BJ (cell line): ENCODE measurements at places on chromosomes 7 and 10.

DNA sequence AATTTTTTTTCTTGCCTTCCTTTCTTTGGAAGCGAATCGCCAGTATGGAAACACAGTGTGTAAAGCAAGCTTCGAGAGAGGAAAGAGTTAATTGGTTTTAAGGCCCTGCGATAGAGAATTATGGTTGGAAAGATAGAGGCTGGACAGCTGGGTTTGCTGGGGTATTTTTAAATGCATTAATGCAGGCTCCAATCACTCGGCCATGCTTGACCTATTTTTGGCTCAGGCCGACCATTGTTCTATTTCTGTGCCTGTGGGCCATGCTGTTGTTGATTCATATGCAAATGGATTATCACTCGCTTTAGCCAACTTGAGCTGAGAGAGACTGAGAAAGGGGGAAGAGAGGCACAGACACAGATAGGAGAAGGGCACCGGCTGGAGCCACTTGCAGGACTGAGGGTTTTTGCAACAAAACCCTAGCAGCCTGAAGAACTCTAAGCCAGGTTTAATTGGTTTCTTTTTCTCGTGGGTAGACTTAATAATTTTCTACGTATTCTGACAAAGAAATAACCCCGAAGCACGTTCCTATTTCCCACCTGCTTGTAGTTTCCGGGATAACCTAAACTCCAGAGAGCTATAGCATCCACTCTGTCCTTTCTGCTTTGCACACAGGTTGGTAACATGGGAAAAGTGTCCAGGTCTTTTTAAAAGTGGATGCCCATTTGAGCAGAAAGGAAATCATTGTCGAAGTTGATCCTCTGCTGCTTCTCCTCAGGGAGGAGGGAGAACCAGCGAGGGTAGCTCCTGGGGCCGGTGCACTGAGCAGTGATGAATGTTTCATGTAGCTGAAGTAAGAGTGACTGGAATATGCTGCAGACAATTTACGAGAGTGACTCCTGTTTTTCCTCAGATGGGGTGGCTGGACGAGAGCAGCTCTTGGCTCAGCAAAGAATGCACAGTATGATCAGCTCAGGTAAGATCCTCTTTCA lies at the start of gene HDAC9:
Gene HDAC9 (plus strand): TSS at position 338 of the 929 bp plus-strand sequence. CDS start 554 bp downstream, at position 892.
- DNase-seq: no peak

DNA sequence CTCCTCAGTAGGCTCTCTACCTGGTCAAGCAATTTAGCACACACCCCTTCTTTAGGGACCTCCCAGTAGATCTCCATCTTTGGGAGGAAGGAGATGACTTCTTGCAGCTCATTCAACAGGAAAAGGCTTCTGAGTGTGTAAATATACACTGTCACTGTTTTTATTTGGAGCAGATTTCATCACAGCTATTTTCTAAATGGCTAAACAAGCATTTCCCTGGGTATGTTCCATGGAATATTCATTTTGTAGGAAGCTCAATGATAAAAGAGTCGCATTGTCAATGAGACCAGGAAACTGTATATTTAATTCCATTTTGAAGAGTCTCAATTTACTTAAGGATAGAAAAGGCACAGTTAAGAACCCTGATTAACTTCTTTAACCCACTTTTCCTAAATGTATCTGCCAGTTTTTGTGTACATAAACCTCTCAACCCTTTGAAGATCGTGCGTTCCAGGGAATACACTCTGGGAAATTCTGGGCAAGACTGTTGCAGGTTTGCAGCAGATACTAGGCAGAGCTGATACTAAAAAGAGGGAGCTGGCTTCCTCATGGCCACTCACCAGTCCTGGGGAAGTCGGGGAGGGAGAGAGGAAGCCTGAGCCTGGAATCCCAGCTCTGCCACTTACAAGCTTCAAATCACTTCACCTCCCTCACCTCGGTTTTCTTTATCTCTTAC lies 10.1 kb downstream of the LGI1 start:
- no peak for DNase-seq

DNA sequence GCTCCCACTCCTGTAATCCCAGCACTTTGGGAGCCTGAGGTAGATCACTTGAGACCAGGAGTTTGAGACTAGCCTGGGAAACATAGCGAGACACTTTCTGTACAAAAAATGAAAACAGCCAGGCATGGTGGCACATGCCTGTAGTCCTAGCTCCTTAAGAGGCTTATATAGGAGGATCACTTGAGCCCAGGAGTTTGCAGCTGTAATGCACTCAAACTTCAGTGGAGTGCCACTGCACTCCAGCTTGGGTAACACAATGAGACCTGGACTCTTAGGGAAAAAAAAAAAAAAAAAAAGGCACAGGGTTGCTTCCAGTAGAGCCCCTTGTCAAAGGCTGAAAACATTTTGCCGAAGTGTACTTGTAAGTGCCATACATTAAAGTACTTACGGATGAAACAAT lies 195.3 kb downstream of the PHTF2 start:
- DNase-seq: no peak

- no peak for DNase-seq
Observed at GRCh38 chr10:110348336-110348735, 43.6 kb upstream of the SMNDC1 start.

GRCh38 chr7:30083334-30083733 lies 51.5 kb upstream of the MTURN start:
- DNase-seq: no peak

- DNase-seq: no peak
Observed at GRCh38 chr7:21352540-21353387, 75.1 kb upstream of the SP4 start.

DNA sequence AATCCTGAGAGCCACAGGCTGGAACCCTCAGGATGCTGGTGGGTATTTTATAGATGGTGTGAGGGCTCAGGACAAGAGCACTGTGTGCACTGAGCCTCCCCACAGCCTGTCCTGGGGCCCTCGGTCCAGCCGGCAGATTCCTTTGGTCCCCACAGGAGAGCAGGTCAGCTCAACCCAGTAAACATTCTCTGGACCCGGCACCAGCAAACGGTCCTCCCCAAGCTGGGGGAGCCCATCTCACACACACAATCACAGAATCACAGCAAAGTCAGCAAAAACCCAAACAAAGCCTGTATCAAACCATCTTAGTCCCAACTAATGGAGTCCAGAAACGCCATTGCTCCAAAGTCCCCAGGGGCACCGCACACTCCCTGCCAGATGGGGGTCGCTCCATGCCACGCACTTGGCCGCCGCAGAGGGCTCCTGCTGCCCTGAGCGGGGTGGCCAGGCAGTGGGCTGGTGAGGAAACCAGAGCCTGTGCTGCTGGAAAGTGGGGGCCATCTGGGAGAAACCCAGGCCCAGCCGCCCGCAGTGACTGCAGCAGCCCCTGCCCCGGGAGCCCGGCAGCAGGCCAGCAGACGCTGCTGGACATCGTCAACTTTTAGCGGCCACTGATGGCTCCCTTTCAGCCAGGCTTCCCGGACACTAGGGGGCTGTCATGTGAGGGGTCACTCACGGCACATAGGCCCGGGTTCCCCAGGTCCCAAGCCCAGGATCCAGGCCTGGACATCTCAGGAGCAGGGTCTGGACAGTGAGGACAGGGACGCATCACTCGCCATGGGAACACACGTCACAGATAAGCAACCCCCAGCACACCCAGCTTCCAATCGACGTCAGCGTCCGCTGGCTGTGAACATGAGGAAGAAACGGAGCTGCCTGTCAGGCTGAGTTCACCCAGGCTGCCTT lies 52.6 kb downstream of the DPYSL4 start:
- DNase-seq: no peak

- peak; percentile 14 for DNase-seq
Observed at GRCh38 chr7:33459340-33459751, 330.0 kb downstream of the BBS9 start.

DNA sequence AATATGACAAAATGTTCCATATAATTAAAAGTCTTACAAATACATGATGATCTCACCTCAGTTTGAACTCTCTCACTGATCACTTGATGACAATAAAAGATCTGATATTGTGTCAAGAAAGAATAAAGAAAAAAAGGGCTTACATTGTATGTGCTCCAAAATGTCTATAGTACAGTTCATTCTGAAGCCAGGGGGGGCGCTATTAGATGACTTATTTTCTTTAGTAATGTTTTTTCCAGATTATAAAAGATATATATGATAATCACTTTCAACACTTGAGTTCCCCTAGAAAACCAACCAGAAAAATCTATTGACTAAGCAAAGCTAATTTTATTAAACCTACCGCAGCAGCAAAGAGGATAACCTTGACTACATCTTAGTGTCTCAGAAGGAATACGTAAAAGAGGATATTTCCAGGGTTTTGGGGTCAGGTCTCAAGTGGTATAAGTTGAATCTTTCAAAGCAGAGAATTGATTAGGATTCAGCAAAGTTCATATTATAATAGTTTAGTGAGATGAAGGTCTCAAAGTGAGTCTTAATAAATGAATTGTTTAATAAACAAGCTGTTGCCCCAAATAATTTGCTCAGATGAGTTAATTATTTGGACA lies 55.8 kb downstream of the PTN start:
- DNase-seq: no peak

DNA sequence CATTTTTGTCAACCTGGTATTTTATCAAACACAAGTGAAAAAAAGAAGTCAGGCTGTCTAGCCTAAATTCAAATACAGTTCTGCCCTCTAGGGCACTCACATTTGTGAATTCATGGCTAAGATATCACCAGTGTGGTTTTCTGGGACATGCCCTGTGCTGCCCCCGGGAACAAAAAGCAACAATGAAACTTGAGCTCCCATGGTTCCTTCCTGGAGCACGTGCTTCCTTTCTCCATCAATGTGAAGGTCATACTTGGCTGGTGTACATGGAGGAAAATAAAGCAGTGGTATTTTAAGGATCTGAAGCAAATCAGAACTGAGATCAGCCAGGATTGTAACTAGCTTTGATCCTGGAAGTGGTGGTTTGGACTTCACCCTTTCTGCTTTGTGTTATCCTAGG lies 128.9 kb upstream of the FRMD4A start:
- no peak for DNase-seq

GRCh38 chr10:585502-585901 lies 104.0 kb downstream of the DIP2C start:
- DNase-seq: no peak

DNA sequence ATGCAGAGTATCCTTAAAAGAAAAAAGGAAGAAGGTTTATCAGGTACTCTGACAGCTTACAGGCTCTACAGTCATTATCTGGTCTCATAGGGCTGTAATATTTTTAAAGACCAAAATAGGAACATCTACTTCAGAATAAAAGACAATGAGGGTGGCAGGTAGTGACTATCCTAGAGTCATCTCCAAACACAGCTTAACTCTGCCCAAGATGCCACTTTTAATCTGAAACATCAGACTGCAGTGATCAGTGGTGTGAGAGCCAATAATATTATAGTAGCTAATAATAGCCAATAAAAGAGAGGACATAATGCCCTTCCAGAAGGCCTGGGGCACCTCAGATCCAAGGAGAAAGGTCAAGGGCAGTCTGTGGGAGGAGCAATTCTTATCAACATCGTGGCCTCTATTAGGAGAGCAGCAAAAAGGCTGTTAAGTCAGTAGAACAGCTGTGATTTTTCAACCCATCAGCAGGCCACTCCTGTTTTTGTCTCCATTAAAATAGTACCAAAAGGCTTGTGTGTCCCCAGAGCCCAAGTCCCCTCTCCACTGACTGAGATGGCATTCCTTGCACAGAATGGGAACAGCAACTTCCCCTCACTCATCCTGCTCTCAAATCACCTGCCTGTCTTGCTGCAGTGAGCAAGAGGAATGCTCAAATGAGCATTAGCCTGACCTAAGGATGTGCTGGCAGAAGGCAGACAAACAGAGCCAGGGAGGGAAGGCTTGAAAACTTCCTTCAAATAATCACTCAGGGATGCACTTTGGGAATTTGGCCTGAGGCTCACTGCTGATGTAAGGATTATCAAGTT lies 20.7 kb upstream of the SPOCK2 start:
- DNase-seq: no peak

- no peak for DNase-seq
Observed at GRCh38 chr7:150374472-150374871, 4.7 kb upstream of the ZNF775 start.

- no peak for DNase-seq
Observed at GRCh38 chr10:14016011-14016536, 314.6 kb downstream of the FRMD4A start.

GRCh38 chr10:68938117-68938516 lies 17.9 kb upstream of the DDX21 start:
- no peak for DNase-seq

GRCh38 chr10:43417950-43418768 lies 9.2 kb upstream of the HNRNPF start:
- DNase-seq: no peak

- DNase-seq: no peak
Observed at GRCh38 chr7:121373177-121373576, 22.9 kb downstream of the FAM3C start.

DNA sequence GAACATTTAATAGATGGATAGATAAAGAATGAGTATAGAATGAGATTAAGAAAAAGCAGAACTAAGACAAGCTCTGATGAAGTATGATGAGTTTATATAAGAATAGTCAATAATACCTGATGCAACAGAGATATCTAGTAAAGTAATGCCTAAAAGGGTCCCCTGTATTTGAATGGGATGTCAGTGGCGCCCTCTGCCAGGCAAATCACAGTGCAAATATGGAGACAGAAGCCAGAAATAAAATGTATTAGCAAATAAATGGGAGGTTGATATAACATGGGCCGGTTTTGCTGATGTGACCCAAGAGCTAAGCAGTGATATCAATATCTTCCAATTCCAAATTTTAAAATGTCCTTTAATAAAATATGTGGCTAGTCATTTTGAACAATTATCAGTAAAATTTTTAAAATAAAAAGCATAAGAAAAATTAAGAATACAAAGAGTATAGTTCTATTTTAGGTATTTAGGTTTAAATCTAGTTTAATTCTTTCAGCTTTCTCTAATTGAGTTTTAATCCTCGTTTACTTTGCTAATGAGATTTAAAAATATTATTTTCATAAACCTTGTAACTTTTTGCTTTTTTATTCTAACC lies 62.6 kb downstream of the ADK start:
- DNase-seq: no peak

DNA sequence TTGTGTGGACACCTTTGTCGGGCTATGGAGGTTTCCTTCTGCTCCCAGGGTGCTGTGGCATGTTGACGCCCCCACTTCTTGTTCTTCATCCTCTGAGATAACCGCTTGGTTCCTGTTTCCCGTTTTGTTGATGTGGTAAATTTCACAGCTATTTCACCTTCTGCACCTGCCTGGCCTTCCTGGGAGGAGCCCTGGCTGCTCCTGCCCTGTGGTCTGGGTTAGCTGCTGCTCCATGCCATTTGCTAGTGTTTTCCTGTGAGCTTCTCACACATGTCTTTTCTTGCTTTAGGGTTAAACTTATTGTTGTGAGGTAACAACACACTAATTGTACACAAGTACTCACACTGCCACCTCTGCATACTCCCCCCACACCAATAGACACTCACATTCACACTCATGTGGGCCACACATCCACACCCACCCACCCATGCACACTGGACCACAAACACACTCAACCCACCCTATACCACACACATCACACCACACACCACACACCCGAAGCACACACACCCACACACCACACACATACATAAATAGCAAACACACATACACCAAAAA lies 46.5 kb upstream of the MSMB start:
- no peak for DNase-seq

DNA sequence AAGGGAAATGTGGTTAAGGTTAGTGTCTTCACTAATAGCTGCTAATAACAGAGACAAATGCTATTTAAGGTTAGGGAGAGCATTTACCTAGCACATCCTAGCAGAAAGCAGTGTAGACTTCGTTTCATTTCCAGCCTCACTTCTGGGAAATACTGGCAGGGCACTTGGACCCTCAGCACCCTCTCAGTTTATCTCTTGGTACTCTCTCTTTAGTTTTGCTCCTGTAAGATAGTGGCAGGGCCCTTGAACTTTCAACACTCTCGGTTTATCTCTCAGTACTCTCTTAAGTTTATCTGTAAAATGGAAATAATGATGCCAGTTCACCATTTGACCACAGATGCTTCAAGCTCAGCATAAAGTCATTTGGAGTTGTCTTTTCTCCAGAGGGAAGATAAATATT lies 118.4 kb downstream of the MBL2 start:
- no peak for DNase-seq

GRCh38 chr10:86065711-86066251 lies 300.8 kb downstream of the GRID1 start:
- no peak for DNase-seq
